ENCODE measurements at places on chromosomes 12 and 14.

DNA sequence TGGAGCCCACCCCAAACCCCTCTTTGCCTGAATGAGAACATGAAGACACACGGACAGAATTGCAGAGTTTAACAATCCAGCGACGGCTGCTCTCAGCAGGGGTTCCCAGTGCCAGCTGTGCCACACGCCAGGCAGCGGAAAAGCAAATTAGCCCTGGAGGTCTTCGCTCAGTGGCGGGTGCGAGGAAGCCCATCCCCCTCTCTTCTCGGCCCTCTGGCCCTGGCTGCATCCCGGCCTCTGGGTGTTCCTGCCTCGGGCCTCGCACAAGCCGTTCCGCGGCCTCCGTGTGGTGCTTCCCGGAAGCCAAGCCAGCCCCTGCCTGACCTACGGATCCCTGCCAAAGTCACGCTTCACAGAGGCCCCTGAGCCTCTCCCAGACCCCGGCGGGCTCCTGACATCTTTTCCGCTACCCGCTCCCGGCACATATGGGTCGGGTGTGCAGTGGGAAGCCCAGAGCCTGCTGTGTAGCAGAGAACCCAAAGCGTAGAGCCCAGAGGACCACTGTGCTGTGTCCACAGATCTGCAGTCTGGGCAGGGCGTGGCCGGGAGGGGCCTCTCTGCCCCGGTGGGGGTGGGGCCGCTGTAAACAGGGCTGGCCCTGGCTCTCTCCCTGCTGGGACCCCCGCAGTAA lies 70.7 kb upstream of the GALNT9 start:
- no peak for DNase-seq

DNA sequence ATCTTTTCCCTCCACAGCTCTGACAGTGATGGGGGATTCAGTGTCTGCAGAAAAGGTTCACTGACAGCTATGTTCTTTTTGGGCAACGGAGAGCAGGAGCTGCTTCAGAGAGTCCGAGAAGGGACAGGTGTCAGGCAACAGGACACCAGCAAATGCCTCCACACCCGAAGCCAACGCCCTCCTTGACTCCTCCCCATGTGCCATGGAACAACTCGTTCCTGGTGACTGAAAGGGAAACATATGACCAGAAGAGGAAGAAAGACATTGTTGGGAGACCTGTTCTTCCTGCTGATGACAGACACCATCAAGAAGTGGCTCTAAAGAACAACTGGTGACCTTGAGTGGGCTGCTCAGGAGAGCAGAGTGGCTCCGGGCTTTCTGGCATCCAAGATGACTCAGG lies 172.3 kb upstream of the NOS1 start:
- DNase-seq = no peak

DNA sequence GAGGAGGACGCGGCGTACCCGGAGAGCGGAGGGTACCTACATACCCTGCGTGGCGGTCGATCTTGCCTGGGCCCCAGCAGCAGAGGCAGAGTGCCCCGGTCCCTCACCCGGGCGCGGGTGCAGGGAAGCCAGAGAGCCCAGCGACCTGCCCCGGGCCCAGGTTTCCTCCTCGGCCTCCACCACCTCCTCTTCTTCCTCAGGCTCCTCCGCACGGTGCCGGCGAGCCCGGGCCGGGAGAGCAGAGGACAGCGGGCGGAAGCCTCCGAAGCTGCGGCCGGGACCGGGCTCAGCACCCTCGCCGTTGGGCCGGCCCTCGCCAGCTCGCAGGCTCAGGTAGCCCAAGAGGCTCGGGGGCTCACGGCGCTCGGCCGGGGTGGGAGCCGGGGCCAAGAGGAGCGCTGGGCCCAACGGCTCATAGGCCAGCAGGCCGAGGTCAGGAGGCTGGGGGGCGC lies 6.6 kb downstream of the ZNF219 start:
- no peak for DNase-seq

DNA sequence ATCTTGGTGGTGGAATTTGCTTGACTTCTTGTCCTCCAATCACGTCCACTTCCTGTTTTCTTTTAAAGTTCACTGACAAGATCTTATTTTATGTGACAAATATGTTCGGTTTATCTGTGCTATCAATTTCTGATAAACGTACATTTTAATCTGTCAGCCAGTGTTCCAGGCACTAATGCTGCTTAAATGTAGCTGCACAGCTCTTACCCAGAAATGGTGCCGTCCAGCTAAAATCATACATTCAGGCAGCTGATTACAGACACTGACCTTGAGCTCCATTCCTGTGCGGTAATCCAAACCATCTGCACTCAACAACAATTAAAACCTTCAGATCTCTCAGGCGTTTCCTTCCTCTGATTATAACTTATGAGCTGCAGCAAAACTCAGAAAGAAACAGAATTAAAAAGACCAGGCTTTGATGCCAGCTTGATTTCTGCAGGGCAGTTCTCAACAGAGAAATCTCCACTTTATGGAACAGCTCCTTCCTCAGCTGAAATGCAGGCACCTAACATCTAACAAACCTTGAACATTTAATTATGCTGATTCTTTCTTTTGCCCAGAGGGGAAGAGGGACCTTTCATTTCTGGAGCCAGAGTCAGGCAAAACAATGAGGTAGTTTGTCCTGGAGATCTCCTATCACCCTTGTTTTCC lies 26.4 kb upstream of the RASSF3 start:
- no peak for DNase-seq

DNA sequence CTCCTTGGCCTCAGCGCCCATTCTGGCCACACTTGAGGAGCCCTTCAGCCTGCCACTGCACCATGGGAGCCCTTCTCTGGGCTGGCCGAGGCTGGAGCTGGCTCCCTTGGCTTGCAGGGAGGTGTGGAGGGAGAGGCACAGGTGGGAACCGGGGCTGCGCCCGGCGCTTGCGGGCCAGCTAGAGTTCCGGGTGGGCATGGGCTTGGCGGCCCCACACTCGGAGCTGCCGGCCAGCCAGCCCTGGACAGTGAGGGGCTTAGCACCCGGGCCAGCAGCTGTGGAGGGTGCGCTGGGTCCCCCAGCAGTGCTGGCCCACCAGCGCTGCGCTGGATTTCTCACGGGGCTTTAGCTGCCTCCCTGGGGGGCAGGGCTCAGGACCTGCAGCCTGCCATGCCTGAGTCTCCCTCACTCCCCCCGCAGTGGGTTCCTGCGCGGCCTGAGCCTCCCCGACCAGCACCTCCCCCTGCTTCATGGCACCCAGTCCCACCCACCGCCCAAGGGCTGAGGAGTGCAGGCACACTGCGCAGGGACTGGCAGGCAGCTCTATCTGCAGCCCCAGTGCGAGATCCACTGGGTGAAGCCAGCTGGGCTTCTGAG lies 28.0 kb downstream of the TMEM117 start:
- no peak for DNase-seq
